Suppressor macrophage treated with lipopolysaccharide for 1 hour (primary cell): ENCODE measurements at places on chromosomes 6 and 20.

- DNase-seq: no peak
These were observed 63.2 kb downstream of the RAB44 start for GRCh38 chr6:36760685-36761435.

- peak; percentile 40 for DNase-seq
These were observed 193.6 kb downstream of the EDN1 start for GRCh38 chr6:12483712-12484111.

DNA sequence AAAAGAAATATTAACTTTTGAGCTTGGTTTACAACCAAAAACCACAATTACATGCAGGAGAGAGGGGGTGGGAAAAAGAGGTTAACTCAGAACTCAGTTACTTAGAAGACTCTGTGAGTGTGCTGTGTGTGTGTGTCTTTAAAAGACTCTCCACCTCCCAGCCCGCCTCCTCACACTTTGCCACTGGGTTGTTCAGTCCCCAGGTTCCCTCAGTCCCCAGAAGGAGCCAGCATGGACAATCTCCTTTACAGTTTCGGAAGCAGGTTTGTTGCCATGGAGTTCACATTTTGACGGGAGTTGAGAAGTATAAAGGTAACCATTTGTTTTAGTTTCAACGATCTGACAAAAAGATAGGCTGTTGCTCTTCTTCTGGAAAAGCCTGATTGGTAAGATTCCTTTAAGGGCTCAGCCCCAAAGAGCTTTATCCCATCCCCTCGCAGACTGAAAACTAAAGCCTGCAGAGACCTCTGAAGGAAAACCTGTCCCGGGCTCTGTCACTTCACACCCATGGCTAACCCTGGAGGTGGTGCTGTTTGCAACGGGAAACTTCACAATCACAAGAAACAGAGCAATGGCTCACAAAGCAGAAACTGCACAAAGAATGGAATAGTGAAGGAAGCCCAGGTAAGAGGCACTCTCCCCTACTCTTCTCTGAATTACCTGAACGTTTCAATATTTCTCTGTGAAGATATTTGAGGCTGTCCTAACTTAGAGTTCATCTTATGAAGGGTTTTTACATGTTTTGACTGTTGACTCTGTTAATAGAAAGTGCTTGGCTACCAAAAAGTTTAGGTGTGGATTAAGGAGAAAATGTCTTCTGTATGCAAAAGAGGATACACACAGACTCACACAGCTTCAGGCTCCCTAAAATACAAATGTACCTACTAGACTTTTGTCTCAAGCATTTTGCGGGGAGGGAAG, at the start of gene SPTLC3:
Gene SPTLC3 (plus strand): TSS at position 212 of the 921 bp plus-strand sequence. CDS start 296 bp downstream, at position 508.
- DNase-seq: no peak

DNA sequence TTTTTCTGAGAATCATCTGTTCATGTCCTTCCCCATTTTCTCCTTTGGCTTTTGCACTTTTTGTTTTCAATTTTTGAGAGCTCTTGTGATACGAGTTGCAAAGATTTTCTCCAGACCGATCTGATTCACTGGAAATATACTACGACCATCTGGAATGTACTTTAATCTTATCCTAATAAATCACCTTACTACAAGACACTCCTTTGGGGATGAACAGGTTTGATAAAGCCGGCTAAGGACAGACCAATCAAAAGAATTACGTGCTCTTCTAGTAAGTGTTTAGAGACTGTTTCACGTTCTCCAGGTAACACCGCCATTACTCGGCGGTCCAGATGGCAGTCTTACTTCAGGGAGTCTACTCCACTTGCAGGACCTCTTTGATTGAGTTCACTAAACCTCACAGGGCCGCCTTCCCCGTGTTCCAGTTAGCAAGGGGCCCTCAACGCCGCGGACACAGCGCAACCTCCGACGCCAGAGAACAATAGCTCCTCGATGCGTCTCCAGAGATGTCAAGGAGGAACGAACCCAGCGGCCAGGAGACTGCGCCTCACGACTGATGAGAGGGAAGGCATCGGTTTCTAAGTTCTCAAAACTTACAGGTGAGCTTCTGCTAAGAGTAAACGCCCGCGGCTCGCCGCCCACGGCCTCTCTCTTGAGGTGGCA, 920 bp upstream of the WTAP start:
- peak; percentile 20 for DNase-seq

DNA sequence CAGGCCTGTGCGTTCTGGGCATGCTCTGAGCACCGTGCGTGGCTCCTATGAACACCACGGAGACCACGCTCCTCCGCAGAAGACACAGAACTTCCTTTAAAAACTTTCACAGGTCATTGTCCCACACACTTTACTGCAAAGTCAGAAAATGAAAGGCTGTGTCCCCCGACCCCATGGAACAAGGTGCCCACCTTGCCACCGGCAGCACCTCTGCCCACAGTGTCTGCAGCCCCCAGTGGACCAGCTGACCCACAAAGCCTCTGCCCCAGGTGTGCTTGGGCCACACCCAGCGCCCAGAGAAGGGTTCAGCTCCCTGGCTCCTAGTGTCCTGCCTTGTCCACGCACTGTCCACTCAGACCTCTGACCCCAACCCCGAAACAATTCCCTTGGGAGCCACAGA, 8.7 kb downstream of the TAF4 start:
- DNase-seq: no peak

DNA sequence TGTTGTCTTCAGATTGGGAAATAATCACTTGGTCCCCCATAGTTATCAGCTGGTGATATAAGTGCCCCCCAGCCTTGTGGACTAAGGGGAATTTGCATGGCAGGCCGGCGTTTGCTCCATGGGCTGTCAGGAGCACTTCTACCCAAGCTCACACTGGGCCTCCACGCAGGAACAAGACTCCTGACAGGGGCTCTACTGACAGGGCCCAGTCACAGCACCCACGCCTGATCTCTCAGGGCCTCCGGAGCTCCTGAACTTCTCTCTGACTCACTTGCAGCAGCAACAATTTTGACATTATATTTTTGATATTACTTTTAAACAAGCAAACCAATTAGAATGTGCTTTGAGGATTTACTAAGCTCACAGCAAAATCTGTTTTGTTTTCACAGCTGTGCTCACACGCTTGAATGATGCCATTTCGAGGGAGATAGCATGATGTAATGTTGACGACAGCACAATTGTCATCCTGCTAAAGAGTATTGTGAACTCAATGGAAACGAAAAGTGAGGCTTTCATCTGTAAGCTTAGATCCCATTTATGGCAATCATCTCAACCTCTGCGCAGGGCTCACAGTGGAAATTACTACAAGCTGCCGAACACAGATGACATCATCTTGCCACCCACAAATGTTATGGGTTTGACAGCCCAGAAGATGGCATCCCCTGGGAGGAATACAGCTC, 28.7 kb upstream of the TXNDC5 start:
- DNase-seq: peak; percentile 35

DNA sequence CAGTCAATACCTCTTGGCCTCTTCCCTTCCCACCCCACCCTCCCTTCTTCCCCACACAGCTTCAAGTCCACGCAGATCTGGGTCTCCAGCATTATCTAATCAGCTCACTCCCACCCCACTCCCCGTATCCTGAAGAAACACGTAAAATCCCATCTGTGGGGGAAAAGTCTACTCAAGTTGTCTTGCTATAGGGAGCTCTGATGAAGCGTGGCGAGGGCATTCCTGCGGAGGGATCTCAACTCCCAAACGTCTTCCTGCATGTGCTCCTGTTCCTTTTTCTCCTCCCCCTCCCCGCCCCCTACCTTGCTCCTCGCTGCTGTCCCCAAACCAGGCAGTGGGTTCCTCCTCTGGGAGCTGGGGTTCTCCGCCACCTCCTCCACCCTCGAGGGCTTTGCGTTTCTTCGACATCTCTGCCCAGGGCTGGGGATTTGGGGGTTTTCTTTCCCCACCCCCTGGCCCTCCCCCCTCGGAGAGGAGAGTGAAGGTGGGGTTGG, 181.8 kb downstream of the TBXT start:
- no peak for DNase-seq

DNA sequence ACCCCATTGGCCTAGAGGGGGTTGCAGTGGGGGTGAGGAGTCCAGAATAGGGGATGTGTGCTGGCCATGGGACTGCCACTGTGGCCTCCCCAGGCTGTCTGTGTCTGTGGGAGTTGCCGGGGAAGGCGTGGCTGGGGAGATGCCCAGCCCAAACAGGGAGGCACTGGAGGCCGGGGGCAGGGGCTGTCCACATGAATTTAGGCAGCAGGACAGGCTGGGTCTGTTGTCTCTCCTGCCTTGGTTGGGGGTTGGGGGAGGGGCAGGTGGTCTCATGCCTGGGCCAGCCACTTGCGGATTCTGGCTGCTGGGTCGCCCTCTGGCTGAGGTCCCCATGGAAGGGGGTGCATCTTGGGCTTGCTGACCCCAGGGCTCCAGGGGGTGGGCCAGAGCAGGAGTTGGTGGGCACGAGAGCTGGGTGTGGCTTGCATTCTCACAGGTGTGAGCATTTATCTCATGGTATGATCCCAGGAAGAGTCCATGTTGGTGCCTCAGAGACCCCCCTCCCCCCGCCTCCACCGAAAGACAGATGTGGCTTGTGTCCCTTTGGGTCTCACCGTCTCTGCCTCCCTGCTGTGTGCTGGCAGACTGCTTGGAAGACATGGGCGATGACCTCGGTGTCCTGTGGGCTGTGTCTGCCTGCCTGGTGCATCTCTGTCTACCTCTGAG, 4.0 kb downstream of the SOX18 start:
- DNase-seq: no peak

GRCh38 chr6:125636671-125637070, 112.8 kb upstream of the HEY2 start:
- DNase-seq: no peak

- DNase-seq: peak; percentile 39
These were observed 201.1 kb downstream of the OGFRL1 start for GRCh38 chr6:71489736-71490135.

- DNase-seq: peak; percentile 9
These were observed 61.6 kb upstream of the TNFRSF21 start for GRCh38 chr6:47371139-47371869.

GRCh38 chr6:43744491-43744890, 25.5 kb upstream of the VEGFA start:
- DNase-seq: no peak

DNA sequence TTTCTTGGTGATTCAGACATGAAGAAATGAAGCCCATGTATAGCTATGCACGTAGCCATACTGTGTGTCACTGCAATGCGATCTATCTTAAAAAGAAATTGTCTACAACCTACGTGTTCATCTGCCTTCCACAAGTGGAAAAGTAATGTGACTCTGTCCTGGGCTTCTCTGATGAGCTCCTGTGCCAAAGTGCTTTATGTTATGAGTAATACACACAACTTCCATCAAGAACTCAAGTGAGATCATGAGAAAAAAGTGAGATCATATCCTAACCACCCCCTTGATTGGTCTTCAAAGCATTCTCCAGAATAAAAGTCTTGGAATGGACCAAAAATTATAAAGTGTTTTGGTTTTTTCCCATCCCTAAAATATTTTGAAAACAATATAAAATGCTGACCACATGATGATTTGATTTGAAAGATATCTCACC, 114.3 kb downstream of the DST start:
- DNase-seq: peak; percentile 27

GRCh38 chr6:79062708-79063107, 15.3 kb downstream of the PHIP start:
- no peak for DNase-seq

DNA sequence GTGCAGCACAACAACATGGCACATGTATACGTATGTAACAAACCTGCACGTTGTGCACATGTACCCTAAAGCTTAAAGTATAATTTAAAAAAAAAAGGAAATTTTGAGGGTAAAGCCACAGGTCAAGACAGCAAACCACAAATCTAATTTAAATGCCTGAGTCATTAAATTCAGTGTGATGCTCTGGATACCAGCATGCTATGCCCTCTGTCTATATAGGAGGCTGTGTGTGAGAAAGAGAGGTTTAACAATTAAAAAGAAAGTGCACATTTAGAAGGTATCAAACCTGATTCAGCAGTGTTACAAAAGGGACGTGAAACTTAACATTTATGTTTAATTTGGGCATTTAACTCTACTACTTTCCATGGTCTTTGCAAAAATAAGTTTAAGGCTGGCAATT, 276.3 kb downstream of the ADGRB3 start:
- no peak for DNase-seq

GRCh38 chr20:9838378-9839295, at the start of gene PAK5:
Gene PAK5, minus strand, starts transcription at chr20:9839076. Its CDS starts 194,748 bp downstream, at chr20:9644328.
- no peak for DNase-seq

DNA sequence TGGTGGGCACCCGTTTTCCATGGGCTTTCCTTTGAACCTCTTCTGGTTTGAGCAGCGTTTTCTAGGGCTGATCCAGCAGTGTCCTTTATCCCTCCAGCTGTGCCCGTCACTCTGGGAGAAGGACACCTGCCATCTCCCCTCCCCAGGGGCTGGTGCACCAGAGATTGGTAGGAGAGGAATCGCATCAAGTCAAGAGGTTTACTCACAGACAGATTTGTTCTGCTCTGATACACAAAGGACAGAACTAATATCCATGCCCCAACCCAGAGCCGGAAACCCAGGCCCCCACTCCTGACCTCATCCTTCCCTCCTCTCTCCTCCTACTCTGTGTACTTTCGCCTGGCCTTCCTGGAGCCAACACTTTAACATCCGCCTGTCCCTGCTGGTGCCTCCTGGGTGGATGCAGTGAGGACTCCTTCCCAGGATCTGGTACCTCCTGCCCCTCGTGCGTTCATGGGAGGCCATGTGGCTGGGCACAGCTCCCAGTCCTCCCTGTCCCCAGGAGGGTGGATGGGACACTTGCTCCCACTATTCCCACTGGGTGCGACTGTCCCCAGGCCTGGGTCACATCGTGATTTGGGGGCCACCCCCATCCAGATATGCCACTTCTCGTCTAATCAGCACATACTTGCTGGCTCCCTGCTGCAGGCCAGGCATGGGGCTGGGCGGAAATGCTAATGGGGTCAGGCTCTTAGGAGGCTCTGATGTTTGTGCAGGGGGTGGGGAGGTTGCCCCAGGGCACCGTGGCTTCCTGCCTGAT, 286.3 kb downstream of the CDH4 start:
- DNase-seq: no peak

GRCh38 chr6:89298680-89299465, 16.2 kb downstream of the GABRR2 start:
- DNase-seq: no peak

GRCh38 chr6:6688283-6688682, 99.8 kb downstream of the LY86 start:
- DNase-seq: peak; percentile 36

- no peak for DNase-seq
These were observed 7.1 kb downstream of the CABLES2 start for GRCh38 chr20:62400021-62400420.

DNA sequence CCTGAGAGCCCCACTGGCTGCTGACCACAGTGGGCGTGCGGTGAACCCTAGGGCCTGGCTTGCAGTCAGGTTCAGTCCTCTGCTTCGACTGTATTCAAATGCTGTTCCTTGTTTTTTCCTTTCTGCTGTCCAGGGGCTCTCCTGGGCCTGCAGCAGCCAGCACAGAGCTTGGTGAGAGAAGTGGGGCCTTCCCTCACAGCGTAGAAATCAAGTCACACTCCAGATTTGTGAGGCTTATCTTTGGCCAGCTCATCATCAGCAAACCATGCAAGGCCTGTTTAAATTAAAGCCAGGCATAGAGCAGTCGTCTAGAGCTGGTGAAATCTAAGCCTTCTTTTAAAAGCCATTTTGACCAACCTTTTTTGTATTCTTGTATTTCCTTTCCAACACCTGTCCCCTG, 8.4 kb downstream of the FAM120B start:
- no peak for DNase-seq
